SK-N-SH (cell line): ENCODE measurements at places on chromosomes 12 and 14.

DNA sequence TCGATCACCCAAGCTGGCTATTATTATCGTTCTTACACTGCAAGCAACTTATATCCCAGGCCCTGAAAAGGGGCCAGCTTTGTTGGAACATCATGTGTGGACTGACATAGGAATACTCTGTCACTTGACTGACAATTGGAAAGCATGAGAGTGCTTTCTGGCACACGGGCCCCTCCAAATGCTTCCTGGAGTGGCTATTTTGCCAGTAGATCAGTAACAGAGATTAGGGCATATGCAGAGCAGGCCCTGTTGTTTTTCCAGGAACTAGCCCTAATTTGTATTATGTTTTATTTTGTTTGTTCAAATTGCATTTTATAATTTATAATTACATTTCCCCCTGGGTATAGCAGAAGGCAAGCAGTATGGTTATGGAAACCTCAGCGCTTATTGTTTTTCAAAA is 170.1 kb upstream of the FRMD6 start:
- DNase-seq: peak; percentile 52

DNA sequence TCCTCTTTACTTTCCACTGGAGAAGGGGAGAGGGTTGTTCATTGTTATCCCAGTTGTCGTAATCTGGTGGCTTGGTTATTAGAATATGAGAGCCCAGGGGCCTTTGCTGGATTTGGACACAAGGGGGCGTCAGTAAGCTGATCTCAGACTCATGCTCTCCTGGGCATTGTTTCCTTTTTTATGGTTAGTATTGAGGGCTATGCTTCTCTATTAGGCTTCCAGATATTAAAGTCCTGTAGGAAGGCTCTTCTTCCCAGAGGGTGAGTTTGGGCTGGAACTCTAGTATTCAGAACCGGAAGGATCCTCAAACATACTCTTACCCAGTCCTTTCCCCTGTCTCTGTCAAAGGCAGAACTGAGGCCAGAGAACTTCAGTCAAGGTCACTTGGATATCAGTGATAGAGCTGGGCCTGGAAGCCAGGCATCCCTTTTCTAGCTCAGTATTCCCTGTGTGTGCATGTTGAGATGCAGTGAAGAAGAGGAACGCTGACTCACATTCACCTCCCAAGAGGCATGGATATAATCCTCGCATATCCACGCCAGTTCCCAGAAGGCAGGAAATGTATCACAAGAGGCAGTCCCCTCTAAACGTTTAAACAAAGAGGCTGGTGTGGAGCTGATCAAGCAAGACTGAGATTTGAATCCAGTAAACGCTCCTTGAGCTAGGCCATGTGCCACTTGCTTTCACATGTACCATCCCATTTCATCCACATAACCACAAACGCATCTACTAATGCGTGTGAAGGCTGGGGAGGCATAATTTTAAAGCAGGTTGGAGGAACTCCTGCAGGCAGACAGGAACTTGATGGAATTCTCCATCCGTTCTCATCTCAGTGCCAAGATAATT is 41.6 kb downstream of the UBE3B start:
- DNase-seq: peak; percentile 81

DNA sequence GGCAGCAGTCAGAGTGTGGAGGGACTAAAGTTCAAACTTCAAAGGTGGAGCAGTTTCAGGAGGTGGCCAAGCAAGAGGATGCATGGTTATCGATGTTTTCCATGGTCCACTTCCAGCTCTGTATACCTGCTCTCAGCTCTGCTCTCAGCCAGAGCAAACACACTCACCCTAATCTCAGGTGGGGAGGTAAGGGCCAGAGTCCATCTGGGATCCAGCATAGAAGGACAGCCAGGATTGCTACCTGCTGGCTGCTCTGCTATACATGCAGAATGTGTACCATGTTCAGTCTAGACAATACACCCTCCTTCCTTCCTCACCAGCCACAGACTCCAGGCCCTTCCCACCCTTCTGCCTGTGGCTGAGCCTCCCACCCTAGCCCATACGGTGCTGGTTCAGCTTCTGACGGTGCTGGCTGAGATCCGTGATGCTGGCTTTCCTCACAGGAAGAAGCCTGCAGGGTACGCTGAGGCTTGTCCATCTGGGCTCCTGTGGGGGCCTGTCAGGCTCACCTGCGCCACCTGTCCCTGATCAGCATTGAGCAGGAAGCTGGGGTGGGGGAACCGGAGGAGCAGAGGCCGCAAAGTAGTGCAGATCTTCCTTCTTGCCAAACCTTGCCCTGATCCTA is 2.4 kb downstream of the CBLN3 start:
- no peak for DNase-seq

- DNase-seq: peak; percentile 32
Measured at GRCh38 chr12:125247477-125247876, 182.2 kb downstream of the AACS start.

GRCh38 chr12:28578361-28578760 is 388.1 kb downstream of the CCDC91 start:
- no peak for DNase-seq

- DNase-seq: no peak
Measured at GRCh38 chr12:131913666-131914065, 15.4 kb upstream of the PUS1 start.

DNA sequence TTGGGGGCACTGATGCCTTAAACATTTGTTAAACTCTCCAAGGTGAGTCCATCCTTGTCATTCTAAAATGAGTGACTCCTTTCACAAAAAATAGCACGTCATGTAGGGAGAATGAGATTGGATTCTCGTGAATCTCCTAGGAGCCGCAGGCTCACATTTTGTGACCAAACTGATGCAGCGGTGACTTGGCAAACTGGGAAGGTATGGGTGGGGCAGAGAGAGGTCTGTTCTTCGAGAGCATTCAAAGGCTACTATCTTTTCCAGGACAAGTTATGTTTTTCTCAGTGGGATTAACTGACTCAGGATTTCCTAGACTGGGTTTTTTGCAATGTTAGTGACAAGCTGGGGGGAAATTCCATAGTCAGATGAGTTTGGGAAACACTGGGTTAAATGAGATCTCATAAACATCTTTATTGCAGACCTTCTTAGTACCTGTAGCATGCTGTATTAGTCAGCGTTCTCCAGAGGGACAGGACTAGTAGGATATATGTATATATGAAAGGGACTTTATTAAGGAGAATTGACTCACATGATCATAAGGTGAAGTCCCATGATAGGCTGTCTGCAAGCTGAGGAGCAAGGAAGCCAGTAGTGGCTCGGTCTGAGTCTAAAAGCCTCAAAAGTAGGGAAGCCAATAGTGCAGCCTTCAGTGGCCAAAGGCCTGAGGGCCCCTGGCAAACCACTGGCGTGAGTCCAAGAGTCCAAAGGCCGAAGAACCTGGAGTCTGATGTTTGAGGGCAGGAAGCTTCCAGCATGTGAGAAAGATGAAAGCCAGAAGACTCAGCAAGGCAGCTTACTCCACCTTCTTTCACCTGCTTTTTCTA is 61.0 kb downstream of the FOXN4 start:
- DNase-seq: no peak

DNA sequence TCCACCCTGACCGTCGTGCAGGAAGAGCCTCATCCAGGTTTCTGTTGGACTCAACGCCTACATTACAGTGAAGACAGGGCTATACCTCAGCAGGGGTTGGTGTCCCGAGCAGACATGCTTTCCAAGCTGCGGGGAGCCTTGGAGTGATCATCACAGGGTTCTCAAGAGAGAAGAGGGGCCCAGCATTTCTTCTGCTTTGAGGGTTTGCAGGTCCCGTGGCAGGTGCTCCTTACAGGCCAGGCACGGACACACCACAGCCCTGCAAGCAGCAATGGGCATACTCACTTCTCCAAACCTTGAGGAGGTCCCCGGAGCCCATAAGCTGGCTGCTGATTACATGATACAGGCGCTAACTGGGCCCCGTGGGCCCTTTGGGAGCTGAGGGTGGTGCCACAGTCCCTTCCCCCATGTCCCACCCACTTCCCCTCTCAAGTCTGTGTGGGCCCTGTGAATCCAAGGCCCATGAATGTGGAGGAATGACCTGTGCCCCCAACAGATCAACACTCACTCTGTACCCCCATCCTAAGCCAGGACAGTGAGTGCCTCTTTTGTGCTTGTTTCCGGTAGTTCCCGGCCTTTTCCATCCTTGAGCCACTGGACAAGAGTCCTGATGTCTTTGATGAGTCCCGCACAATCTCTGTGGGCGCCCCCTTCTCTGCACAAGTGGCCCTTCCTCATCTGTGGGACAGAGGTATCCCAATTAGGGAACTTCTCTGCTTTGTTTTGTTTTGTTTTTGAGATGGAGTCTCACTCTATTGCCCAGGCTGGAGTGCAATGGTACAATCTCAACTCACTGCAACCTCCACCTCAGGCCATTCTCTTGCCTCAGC is 1.1 kb downstream of the AQP2 start:
- DNase-seq: no peak

DNA sequence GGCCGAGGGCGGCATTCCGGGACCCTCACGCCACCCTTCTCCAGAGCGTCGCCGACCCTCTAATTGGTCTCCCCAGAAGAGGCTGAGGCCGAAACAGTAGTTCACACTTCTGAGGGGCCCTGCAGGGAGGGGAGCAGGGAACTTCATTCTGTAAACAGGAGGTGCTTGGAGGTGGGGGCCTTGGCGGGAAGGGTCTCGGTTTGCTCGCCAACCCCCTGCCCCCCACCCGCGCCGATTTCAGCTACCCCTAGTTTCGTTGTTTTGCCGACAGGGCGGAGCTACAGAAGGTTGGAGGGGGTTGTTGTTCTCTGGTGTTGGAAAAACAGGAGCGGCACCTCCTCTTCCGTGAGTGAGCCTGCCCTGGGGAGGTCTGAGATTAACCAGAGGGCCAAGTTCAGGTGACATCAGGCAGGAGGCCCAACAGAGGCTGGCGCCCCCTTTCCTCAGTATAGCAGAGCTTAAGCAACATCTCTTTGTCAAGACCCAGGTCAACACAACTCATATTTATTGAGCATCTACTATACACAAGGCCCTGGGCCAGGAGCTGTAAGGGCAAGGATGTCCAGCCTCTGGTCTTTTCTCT is 682 bp downstream of the ERBB3 start:
- DNase-seq: no peak

- DNase-seq: no peak
Measured at GRCh38 chr12:119949594-119949993, 39.4 kb upstream of the BICDL1 start.

- no peak for DNase-seq
Measured at GRCh38 chr14:32623300-32624093, 294.4 kb downstream of the AKAP6 start.

DNA sequence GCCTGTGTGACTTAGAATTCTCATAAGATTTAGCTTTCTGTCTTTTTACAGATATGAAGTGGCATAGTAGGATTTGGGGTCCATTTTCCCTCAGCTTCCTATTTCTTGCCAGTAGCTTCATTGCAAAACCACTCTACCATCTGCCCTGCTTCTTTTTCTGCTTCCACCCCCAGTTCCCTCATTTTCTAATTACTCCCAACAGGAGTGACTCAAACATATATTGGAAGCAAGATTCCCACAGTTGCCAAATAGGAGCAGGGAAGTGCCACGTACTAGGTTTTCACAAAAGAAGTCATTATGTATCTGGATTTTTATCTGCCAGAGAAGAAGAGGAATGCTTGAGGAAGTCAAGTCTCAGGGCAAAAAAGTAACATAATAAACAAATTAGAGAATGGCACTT is 64.1 kb downstream of the ANO4 start:
- DNase-seq: no peak

- no peak for DNase-seq
Measured at GRCh38 chr12:120091371-120092090, 25.0 kb downstream of the RAB35 start.

DNA sequence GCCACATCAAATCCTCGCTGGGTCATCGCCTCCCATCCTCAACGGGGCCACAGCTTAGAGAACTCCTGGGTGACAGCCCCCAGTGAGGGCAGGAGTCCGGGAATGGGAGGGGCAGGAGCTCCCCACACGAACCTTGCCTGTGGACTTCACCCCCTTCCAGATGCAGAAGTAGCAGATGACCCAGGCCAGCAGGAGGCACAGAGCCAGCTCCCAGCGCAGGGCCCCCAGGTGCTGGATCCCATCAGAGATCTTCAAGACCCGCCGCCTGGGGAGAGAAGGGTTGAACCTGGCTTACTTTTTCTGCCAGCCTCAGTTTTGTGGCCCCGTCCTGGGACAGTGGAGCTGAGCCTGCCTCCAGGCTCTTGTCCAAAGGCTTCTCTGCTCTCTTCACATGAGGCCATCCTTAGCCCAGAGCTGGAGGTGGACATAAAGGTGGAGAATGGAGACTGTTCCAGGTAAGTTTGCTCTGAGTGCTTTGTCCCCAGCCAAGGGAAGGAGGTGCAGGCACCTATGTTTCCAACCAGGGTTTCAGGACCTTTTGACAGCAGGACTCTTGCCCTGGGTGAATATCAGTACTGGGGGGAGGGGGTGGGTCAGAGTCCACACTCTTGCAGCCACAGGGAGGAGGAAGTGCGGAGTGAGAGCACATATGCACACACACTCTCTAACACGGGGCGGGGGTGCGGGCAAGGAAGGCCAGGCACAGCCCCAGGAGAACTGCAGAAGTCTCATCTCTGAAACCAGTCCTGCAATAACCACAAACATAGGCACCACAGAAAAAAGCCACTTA is 23.3 kb upstream of the SLC6A12 start:
- no peak for DNase-seq

DNA sequence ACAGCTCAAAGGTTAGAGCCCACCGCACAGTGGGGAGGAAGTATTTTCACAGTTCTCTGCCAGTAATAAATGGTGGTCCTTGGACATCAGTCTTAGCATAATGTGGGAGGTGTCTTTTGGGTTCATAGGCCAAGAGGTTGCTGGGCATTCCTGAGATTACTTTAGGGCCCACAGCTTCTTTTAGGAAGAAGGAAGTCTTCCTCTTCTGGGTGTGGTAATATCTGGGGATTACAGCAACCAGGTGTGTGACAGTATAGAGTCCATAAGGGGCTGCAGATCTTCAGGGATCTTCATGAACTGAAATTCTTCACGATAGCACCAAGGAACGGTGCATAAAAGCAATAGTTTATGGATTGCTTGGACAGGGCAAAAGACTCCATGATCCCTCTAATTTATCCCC is 56.2 kb upstream of the PTGR2 start:
- DNase-seq: no peak

DNA sequence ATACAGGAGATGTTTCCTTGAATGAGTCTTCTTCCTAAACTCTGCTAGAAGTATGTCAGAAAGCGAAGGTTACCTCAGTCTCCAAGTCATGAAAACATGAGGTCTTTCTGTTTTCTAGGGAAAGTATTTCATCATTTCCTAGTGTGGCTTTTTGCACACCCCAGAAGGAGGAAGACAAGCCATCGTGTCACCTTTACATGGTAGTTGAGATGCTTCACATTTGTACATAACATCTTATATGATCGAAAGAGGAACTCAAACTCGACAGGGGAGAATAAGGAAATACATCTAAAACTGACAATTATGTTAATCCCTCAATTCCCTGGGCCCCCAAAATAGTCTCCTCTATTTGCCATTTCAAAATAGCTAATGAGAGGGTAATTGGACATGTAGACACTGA is 214.1 kb upstream of the PLEKHG7 start:
- no peak for DNase-seq

DNA sequence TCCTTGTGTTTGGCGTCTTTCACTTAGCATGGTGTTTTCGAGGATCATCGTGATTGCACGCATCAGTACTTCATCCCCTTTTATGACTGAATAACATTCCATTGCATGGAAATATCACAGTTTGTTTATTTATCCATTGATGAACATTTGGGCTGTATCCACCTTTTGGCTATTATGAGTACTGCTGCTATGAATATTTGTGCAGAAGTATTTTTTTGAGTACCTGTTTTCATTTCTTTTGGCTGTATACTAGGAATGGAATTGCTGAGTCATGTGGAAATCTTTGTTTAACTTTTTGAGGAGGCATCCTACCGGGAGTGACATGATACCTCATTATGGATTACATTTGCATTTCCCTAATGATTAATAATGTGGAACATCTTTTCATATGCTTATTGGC is 66.4 kb downstream of the WNK1 start:
- no peak for DNase-seq

- peak; percentile 27 for DNase-seq
Measured at GRCh38 chr12:118035190-118036041, 18.9 kb downstream of the RFC5 start.
